ENCODE measurements at places on chromosomes 11 and 22. TPM values are rescaled to one million over a fixed set of nuclear protein-coding genes. Genes with fewer than 3 reads are reported as not detected.

- no peaks in the 10 kb centered on the region for H3K4me1 ChIP-seq
- H3K27ac ChIP-seq, result no peak overlapping the region
- DNase-seq, result no peak
- H3K4me3 ChIP-seq, result no peak overlapping the region
- H3K27me3 ChIP-seq, result no peaks in the 10 kb centered on the region
These were observed 20.2 kb downstream of the RPS6KA4 start for GRCh38 chr11:64379160-64379559.

DNA sequence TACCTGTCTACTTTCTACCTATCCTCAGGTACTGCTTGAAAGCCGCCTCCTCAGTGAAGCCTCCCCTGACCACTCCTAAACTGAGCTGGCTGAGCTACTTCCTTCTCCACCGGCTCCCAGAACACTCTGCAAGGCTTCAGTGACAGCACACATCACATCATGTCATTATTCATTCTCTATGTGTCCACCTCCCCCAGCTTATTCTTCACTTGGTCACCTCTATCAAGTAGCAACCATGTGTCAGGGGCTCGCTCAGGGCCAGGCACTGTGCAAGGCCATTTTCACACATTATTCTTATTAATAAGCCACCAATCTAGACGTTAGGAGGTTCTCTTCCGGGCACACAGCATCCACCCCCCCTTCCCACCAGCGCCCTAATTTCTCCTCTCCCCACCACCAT lies 3.7 kb upstream of the ELFN2 start:
- peaks cover 17% of the 10 kb centered on the region for H3K4me1 ChIP-seq
- no peak overlapping the region for H3K4me3 ChIP-seq
- no peak for DNase-seq

- H3K4me1 ChIP-seq, result peaks cover 25% of the 10 kb centered on the region
- peak; percentile 83 for DNase-seq
- H3K36me3 ChIP-seq, result no peaks in the 10 kb centered on the region
- H3K27ac ChIP-seq, result peak overlapping the region; percentile 65
These were observed 108.6 kb downstream of the LARGE1 start for GRCh38 chr22:33811686-33812085.

- no peak overlapping the region for H3K27ac ChIP-seq
- DNase-seq, result no peak
- peaks cover 2% of the 10 kb centered on the region for H3K4me1 ChIP-seq
- no peak overlapping the region for H3K4me3 ChIP-seq
These were observed 393.7 kb downstream of the ETS1 start for GRCh38 chr11:128193615-128194014.

DNA sequence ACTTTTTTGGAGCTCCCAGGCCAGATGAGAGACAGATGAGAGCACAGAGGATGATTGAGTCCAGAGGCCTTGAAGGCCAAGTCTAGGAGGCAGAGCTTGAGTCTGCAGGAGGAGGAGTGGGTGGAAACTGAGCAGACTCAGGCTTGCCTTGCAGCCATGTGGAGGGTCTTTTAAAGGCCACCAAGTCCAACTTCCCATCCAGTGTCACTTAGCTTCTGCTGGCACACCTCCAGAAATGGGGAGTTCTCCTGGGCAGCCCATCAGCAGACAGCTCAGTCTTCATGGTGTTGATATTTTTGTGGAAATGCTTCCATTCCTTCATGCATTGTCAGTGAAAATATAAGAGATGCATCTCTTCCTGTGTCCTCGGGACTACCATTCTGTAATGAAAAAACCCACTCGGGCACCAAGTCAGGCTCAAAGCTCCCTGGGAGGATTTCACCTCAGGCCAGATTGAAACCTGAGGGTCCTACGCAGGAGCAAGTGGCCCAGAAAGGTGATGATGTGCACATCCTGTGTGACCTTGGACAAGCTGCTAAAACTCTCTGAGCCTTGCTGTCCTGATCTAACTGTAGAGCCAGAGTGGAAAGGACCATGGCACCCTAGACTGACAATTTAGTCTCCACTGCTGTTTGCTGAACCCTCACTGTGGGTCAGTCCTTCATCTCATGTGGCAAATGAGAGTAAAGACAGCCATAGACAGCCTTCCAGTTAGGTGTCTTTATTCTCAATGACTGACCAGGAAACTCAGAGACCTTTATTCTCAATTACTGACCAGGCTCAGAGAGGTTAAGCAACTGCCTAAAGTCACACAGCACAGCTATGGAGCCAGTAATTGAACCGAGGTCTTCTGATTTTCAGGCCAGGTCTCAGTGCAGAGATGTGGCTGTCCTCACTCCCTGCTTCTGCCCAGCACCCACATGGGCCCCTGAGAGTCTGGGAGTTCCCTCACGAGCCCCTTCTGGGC lies 2.9 kb upstream of the LRRC32 start:
- DNase-seq, result no peak
- no peaks in the 10 kb centered on the region for H3K27me3 ChIP-seq
- H3K4me3 ChIP-seq, result no peak overlapping the region
- no peaks in the 10 kb centered on the region for H3K4me1 ChIP-seq
- no peak overlapping the region for H3K27ac ChIP-seq

- DNase-seq, result no peak
- no peaks in the 10 kb centered on the region for H3K27me3 ChIP-seq
- H3K4me3 ChIP-seq, result no peak overlapping the region
- H3K27ac ChIP-seq, result no peak overlapping the region
- no peaks in the 10 kb centered on the region for H3K36me3 ChIP-seq
These were observed 9.8 kb downstream of the THAP12 start for GRCh38 chr11:76371170-76371569.

DNA sequence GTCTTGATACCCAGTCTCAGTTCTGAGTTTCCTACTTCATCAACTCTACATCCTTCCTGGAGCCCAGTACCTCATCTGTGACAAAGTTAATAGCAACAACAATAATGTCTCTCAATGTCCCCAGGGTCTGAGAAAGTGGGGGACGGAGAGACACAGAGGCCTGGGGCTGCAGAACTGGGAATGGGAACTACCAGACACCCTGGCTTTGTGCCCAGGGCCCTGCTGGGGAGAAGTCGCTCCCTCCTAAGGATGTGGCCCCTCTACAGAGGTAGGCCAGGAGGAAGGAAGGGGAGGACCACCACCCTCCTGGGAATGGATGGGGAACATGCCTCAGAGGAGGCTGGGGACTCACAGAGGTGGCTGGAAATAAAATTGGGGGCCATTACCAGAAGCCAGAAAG lies 5.5 kb downstream of the PRG3 start:
- H3K36me3 ChIP-seq, result no peaks in the 10 kb centered on the region
- no peak for DNase-seq
- no peak overlapping the region for H3K27ac ChIP-seq
- H3K27me3 ChIP-seq, result no peaks in the 10 kb centered on the region

DNA sequence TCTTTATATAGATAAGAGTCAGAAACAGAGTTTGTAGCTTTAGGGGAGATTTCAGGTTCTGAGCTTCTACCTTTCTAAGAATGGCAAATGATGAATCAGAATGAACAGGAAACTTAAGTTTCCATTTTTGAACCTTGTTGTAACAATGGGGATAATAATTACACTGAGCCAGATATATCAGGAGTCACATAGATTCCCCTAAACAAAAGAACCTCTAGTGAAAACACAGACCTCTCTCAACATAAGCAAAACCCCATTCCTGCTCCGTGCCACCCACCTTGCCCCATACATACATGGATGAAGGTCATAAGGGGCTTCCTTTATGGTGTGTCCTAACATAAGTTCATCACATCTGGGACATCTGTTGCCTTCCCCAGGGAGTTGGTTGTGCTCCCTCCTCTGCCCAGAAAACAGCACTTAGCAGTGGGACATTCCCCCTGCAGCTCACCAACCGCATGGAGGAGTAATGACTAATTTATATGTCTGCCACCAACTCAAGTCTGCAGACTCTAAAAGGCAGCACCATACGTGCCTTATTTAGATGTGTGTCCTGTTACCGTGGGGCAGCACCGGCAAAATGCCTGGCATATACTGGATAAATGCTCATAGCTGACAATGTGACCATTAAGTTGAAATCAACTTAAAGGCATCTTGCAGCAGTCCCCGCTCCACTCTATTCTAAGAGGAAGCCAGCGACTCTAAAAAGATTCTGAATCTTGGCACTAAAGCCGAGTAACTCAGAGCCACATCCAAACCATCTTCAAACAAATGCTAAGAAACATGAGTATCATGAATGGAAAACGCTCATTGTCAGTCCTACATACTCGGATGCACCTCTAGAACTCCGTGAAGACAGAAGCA lies 8.0 kb downstream of the JAML start:
- no peak overlapping the region for H3K27ac ChIP-seq
- no peak overlapping the region for H3K4me3 ChIP-seq
- H3K4me1 ChIP-seq, result peaks cover 9% of the 10 kb centered on the region
- no peaks in the 10 kb centered on the region for H3K27me3 ChIP-seq
- no peak for DNase-seq
- H3K36me3 ChIP-seq, result no peaks in the 10 kb centered on the region

- H3K36me3 ChIP-seq, result peaks cover 3% of the 10 kb centered on the region
- H3K4me1 ChIP-seq, result no peaks in the 10 kb centered on the region
- no peak for DNase-seq
These were observed 87.4 kb upstream of the SLC6A5 start for GRCh38 chr11:20511982-20512381.

- no peak for DNase-seq
- no peaks in the 10 kb centered on the region for H3K36me3 ChIP-seq
- no peaks in the 10 kb centered on the region for H3K27me3 ChIP-seq
- no peak overlapping the region for H3K4me3 ChIP-seq
- no peaks in the 10 kb centered on the region for H3K4me1 ChIP-seq
- H3K27ac ChIP-seq, result no peak overlapping the region
These were observed 110.1 kb upstream of the LMO1 start for GRCh38 chr11:8373519-8374432.

Gene NPTXR
- 24.6 TPM for total RNA-seq

Gene SHANK2
- total RNA-seq, result 0.35 TPM

Gene GLYATL1
- not detected for total RNA-seq

Gene SLC37A2
- 2.0 TPM for total RNA-seq

Gene PTPMT1
- 50.1 TPM for total RNA-seq

Gene MMP13
- not detected for total RNA-seq

Gene OR9G1
- not detected for total RNA-seq

Data from right atrium auricular region (tissue), 2 donors.